HS-5 (cell line): ENCODE measurements at places on chromosomes 7 and 10.
A peak's percentile ranks its signal among the peaks of the same experiment; 100 is the strongest.

GRCh38 chr10:71243756-71244395, 31.5 kb downstream of the UNC5B start:
- no peak for DNase-seq

DNA sequence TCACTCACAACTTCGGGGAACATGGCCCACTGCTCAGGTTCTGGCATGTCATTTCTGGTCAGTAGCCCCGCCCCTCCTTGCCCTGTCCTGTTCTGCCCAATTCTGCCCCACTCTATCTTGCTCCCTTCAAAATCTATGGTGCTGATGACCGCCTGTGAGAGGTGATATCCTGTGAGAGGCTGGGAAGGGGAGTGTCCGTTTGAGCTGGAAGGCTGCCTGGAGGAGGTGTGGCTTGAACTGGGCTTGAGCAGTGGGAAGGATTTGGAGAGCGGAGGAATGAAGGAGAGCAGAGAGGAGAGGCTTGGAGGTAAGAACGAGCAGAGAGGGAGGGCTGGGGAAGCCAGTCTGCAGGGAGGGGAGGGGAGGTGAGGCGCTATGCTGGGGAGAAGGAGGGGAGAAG, 145.3 kb downstream of the RPS24 start:
- no peak for DNase-seq

DNA sequence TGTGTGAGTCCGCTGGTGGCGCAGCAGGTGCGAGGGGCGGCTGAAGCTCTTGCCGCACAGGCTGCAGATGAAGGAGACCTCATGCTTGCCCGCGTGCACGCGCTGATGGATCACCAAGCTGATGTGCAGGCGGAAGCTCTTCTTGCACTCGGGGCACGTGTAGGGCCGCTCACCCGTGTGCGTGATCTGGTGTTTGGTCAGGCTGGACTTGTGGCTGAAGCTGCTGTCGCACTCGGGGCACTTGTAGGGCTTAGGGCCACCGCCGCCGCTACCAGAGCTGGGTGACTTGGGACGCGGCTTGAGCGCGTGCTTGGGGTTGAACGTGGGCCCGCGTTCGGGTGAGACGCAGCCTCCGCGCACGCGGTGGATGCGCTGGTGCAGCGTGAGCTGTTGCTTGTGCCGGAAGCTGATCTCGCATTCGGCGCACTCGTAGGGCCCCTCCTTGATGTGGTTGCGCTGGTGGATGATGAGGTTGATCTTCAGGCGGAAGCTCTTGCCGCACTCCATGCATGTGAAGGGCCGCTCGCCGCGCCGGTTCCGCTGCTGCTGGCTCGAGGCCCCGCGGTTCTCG, 28.7 kb downstream of the ZNF777 start:
- DNase-seq, result no peak

- no peak for DNase-seq
These were observed at the start of gene SH2B2 for GRCh38 chr7:102286237-102287110. Gene SH2B2 (plus strand): TSS chr7:102286868. CDS start chr7:102300551, 13,683 bp downstream.

DNA sequence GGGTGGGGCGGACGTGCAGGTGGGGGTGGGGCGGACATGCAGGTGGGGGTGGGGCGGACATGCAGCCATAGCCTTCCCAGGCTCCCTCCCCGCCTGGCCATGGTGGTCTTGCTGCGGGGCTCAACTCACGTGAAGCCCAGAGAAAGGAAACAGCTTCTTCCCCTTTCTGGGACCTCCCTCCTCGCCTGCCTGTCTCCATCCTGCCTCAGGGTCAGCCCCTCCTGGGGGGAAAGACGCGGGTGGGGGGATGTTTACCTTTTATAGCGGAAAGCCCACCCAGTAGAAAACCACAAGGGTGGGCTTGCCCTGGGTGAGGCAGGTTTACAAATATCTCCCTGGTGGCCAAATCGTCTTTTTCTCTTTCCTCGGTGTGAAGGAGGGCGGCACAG, 520.0 kb downstream of the GLRX3 start:
- DNase-seq, result no peak

DNA sequence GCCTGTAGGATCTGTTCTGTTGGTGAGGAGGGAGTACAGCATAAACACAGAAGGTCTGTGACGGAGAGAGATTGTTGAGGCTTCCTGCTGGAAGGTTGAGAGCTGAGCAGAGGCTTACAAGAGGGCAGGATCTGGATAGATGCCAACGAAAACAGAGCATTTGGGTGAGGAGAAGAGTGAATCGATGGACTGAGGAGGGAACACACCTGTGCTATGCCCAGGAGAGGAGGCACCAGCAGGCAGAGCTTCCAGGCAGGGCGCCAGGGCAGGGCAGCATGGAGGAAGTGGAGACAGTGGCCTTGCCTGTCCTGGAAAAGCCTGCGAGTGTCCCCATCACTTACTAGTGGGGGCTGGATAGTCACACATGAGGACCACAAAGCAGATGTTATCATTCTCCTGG, 282.9 kb downstream of the PAXIP1 start:
- no peak for DNase-seq

DNA sequence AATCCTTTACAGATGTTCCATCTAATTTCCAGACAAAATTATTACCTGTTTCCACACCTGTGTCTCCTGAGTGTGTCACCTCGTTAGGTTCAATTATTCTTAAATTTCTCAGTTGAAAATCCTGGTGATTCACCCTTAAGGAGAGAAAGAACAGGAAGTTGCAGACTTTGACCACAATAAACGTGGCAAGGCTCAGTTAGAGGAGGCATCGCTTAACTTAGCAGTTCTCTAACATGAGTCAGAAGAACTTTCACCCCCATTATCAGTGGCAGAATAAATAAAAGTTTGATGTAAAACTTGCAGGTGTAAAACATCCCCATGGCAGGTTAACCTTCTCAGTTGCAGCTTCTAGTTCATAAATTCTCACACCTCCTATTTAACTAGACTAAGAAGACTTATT, 8.3 kb downstream of the XPNPEP1 start:
- DNase-seq, result peak; percentile 65

- no peak for DNase-seq
These were observed 25.8 kb downstream of the UBE2D4 start for GRCh38 chr7:43952028-43952427.

GRCh38 chr7:82444220-82444909, 788 bp upstream of the CACNA2D1 start:
- no peak for DNase-seq

DNA sequence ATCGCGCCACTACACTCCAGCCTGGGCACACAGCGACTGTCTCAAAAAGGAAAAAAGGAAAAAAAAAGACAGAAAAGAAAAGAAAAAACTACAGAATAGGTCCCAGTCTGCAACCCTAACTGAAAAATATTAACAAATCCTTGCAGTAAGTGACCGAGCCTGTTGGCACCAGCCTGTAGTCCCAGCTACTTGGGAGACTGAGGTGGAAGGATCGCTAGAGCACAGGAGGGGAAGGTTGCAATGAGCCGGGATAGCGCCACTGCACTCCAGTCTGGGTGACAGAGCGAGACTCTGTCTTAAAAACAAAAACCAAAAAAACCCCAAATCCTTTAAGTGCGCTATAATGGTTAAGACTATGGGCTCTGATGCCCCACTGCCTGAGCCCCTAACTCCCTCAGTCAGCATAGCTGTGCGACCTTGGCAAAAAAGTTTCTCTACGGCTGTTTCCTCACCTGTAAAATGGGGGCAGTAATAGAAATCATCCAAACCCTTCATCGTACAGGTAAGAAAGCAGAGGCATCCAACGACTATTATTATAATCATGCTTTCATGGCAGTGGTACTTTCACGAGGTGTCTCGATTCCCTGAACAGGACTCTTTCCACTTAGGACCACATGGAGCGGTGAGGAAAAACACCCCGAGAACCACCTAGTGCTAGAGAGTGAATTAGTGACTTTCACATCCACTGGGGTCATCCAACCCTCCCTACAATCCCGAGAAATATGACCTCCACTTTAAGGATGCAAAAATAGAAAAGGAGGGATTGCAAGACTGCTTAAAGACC, 755 bp downstream of the TOMM7 start:
- DNase-seq, result no peak

DNA sequence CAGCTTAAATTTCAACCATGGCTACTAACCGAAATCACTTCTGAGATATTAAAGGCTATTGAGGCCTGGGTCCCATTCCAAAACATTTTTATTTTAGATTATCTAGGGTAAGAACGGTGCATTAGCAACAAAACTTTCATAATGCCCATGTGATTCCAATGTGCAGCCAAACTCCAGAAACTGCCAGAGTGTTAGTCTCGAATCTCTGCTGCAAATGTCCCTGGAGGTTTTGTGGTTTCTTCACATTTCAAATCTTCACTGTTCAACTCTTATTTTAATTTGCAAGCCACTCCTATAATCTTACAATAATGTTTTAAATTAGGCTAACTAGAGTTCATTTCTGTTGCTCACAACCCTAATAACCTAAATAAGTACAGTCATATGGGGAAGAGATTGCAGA, 357.0 kb downstream of the PHF14 start:
- no peak for DNase-seq

GRCh38 chr10:63209705-63210104, 76.6 kb downstream of the NRBF2 start:
- no peak for DNase-seq

DNA sequence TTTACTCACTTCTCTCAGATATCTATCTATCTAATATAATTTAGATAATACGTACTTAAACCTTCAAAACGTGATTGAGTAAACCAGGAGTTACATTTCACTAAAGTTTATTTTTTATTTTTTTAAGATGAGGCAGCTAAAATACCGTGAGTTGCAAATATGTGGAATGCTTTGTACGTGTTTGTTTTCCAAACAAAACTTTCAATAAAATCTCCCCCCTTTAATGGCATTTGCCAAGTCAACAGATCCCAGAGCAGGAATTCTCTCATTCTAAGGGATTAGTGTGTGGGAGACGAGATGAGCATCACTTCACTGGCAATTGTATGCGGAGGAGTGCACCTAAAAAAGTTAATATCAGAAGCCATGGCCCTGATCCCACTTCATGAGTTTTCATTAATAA, 53.7 kb upstream of the MAGI2 start:
- DNase-seq, result no peak

DNA sequence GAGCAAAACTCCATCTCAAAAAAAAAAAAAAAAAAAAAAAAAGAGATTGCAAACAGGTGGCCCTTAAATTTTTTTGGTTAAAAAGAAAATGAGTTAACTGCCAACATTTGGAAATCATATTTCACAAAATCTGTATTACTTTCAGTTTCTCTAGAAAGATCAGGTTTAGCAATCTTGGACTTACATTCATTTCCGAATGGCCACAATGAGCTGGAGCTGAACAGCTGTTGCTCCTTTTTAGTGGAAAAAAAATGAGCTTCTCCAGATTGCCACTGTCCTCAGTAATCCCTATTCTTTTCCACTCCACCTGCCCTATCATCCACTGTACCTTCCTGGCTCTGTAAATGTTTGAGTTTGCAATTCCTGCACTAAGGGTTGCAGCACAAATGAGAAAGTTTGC, 43.6 kb downstream of the RAB11FIP2 start:
- DNase-seq, result no peak

DNA sequence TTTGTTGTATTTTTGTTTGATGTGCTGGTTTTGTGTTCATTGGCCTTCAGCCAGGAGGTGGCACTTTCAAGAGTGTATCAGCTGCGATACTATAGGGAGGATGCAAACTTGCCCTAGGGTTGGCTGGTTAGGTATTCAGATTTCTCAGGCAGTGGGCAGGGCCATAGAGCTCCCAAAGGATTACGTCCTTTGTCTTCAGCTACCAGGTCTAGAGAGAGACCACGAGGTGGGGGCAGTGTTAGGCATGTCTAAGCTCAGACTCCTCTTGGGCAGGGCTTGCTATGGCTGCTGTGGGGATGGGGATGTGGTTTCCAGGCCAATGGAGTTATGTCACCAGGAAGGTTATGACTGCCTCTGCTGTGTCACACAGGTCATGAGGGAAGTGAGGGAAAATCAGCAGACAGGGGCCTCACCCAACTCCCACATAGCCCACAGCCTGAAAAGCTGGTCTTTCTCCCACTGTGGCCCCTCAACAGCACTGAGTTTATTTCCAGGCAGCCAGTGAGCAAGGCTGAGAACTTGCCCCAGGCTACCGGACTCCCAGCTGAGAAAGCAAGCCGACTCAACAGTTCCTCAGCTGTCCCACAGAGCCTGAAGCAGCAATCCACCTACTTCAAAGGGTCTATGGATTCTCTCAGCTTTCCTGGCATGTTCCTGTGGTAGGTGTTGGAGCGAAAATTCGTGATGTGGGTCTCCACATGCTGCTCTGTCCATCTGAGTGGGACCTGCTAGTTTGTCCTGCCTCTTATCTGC, 227.4 kb upstream of the COBL start:
- DNase-seq, result no peak

DNA sequence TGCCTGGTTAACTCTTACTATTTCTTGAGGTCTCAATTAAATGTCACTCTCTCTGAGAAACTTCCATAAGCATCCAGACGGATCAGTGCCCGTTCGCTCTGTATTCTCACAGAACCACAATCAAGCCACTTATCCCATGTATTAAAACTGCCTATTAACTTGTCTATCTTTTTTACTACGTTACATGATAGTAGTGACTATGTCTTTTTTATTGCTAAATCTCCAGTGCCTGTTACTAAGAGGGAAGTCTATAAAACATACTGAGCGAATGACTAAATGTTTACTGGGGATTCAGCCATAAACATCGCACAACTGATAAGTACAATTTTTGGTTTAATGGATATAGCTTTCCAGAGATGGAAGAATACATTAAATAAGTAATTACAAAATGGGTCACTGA, 399.9 kb downstream of the NXPH1 start:
- no peak for DNase-seq

GRCh38 chr7:33904681-33905388, 504 bp upstream of the BMPER start:
- DNase-seq, result no peak

DNA sequence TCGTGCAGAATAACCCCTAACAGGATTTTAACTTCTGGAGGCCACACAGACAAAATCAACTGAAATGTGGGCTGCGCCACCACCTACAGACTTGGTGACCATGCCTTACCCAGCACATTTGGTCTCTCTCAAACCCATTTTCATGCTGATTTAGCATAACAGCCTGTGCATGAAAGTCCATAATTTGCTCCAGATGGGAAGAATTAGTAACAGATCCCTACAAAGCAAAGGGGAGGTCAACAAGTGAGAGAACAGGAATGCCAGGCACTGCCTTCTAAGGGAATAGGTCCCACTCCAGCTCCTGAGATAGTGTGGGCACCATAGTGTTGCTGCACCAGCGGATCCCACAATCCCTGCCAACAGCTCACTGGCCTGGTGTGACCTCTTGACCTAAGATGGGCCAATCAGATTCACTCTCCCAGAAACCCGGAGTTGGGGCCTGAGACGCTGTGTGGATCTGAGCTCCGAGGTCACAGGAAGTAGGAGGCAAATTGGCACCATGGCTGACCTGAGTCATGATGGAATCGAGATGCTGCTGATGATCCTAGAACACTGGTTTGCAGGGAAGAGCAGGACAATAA, 32.4 kb downstream of the SLIT1 start:
- no peak for DNase-seq
